BJ (cell line): ENCODE measurements at places on chromosomes 1 and 21. TPM values are rescaled to one million over a fixed set of nuclear protein-coding genes. Genes with fewer than 3 reads are reported as not detected.

DNA sequence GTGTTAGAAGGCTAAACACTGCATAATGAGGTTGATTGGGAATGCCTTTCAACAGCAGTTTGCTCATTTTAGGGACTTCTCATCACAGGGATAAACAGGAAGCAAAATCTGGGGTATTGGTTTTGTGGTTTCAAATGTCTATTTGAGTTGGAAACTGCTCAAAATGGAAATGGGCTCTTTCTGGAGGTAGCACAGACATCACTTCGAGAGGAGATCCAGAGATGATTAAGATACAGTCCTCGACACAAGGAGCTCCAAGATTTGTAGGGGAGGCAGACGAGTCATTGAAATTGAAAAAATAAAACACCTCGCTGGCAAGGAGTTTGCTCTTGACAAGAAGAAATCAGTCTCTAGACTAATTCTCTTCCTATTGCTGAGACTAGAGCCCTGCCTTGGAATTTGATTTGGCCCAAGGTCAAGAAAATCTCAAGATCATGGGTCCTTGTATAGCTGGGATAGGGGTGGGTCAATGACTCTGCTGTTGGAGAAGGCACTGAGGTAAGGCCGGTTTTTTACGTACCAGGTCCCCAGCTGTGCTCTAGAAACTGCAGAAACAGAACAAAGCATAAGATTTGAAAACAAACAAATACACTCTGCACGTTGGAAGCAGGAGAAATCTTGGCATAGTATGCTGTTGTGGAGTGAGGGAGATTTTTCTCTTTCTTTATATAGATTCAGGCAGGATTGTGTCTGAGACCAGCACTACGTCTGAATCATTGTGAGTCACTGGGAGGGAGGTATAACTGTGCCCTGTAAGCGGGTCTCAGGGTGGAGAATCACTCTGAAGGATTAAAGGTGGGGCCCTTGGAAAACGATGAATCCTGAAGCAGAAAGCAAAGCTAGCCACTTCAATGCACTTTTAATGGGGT is 17.7 kb upstream of the KLHDC8A start:
- peak; percentile 7 for DNase-seq

DNA sequence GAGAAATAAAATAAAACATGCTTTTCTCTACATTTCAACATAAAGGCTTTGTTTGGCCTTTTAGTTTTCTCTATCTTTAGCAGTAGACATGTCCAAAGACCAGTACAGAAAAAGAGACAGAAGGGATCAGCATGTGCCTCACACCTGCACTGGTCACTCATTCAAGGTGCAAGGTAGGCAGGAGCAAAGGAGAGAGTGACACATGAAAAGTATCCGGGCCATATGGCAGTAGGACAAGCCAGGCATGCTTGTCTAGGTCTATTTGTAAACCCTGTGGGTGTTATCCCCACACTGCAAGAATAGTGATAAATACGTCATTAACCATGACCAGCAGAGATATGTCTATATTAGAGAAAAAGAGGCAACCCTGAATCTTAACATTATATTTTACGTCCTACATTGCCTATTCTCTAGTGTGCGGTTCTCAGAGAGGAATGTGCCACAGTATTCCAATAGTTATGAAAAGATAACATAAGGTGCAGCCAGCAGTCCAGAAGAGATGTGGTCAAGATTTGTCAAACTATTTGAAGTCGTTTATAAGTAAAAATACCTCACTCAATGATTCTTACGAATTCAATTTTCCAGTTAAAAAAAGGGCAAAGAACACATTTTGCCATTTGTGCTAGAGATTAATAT is 32.1 kb downstream of the PRRX1 start:
- no peak for DNase-seq

GRCh38 chr1:162178432-162178831 is 108.9 kb downstream of the NOS1AP start:
- no peak for DNase-seq

- DNase-seq = no peak
Observed at GRCh38 chr21:31624181-31624580, 35.3 kb upstream of the SOD1 start.

GRCh38 chr1:232923739-232924386 is 26.5 kb upstream of the NTPCR start:
- DNase-seq = no peak

DNA sequence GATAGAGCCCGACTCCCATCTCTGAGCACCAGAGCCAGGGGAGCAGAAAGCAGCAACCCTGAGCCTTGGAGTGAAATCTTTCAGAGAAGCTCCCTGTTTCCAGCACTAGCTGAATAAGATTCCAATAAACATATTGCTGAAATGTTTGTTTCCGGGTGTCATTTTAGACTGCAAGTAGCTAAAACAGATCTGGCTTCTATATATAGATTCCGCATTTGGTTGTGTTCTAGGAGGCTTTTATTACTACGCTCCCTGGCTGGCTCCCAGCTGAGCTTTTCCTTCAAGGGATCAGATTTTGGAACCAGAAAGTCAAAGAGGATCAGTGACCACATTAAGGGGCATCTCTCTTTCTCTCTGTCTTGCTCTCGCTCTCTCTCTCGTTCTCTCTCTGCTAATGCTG is 88.2 kb downstream of the PAPPA2 start:
- DNase-seq = no peak

DNA sequence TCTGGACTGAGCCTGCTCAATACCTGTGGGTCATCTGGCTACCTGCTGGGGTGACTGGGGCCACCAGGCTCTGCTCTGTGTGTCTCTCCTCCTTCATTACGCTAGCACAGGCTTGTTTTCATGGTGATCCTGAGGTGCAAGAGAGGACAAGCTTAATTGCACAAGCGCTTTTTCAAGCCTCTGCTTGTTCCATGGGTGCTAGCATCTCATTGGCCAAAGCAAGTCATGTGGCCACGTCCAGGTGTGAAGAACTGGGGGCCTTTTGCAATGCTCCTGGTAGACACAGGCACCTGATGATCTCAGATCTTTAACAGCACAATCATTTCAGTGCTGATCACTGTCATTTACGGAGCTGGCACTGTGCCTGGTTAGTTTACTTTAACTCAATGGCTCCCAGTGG is 114.6 kb downstream of the KAZN start:
- no peak for DNase-seq

GRCh38 chr1:45929257-45929687 is 125.9 kb downstream of the MAST2 start:
- DNase-seq = peak; percentile 19

DNA sequence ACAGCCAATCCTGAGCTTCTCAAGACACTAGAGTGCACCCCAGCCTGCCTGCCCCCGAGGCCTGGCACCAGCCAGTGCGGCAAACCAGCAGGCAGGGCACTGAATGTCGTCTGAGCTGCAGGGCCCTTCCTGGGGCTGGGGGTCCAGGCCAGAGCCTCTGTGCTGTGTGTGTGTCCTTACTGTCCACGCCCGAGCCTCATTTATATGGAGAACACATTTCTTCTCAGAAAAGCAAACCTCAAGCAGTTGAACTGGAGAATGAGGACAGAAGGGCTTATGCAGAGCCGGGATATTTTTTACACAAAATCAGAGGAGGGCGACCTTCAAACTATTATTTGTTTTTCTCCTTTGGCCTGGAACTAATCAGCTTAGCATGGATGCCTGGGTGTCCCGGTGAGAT is 52.7 kb downstream of the POFUT2 start:
- no peak for DNase-seq

- DNase-seq = no peak
Observed at GRCh38 chr1:233295237-233295974, at the start of gene PCNX2. TSS of gene PCNX2 (minus strand) at chr1:233295725. CDS start at chr1:233295478, 247 bp downstream.

- no peak for DNase-seq
Observed at GRCh38 chr21:32578107-32578691, 7.1 kb downstream of the TCP10L start.

DNA sequence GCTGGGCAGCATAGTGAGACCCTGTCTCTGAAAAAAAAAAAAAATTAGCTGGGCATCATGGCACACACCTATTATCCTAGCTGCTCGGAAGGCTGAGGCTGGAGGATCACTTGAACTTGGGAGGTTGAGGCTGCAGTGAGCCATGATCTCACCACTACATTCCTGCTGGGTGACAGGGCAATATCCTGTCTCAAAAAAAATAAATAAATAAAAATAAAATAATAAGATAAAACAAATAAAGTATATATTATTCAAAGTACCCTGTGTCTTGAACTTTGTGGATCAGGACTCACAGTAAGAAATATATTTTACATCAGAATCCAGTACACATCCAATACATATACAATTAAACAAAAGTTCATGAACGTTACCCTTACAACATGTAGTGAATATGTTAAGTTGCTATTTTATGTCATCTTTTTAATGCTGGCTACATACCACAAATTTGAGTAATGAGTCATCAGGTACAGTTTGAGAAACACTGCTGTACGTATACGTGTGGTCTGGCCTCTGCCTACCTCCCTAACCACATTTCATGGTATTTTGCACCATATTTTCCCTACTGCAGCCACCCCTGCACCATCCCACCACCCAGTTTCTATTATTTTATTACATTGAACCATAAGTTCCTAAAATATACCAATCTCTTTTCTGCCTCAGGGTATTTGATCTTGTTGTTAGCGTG is 4.4 kb downstream of the NME7 start:
- peak; percentile 37 for DNase-seq

- DNase-seq = no peak
Observed at GRCh38 chr1:12397462-12398450, 167.9 kb downstream of the VPS13D start.

DNA sequence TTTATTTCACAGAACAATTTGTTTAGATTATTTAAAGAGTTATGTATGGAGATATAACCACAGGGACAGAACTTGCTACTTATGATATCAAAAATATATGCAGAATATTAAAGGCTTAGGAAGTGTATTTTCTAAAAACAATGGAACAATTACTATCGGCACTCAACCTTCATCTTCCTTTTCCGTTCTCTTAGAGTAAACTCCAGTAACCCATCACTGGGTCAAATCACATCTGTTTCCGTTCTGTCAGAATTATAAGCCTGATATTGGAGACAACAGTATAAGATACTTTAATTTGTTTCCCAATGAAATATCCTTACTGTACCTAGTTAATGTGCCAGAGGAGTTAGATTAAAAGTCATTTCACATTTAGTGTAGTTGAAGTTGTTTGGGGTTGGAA is 32.2 kb downstream of the DTL start:
- no peak for DNase-seq

DNA sequence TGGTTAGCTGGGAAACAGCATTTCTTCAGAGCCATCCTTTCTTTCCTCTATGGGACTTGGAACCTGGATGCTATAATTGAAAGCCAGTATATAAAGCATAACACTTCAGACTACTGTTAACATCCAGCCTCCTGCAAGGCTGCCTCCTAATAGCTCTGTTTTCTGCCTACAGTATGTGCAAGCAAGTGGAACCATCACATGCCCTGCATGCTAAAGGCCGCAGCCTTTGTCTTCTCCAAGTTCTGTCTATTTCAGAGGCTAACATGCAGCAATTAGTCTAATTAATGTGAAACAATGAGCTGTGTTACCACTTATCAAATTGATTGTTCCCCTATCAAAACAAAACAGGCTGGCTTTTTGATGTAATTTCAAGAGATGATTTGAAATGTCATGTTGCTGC is 82.7 kb upstream of the ESRRG start:
- DNase-seq = no peak

DNA sequence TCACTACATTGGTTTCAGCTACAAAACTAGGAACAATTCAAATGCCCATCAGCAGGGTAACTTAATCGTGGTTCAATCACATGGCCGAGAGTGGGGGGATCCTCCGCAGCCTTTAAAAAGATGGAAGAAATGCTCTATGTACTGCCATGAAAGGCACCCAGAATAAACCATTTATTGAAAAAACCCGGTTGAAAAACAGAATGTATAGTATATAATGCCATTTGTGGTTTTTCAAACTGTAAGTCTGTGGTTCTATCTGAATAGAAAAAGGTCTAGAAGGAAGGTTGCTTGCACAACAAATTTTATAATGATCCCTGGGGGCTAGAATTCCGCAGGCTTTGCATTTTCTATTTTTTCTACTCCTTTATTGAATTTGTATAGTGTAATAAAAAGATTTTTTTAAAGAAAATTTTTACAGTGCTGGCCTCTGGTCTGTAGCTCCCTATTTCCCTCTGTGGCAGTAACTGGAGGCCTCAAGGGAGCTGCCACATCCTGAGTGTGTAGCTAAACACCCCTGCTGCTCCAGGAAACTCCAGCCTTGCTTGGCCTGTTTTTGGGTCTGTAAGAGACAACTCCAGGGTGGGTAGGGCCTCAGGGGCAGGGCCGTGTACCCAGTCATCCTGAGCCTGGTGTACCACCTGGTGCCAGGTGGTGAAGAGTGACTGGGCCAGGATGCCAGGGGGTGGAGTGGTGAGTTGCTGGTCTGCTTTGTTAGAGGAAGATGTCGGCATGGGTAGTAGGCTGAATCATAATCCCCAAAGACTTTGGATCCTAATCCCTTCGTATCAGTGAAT is 51.5 kb upstream of the EPS8L3 start:
- no peak for DNase-seq

DNA sequence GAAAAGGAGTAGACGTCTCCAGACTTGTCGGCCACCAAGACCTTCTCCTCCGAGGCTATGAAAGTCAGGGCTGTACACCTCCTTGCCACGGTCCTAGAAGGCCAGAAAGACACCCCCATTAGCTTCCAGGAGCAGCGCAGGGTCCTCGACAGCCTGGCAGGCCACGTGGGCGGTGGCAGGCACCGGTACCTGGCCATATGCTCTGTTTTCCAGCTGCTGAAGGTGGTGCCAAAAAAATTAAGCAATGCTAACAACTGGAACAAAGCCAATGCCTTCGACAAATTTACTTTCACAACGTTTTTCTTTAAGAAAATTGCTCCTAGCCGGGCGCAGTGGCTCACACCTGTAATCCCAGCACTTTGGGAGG is 15.9 kb downstream of the WDR4 start:
- DNase-seq = no peak

DNA sequence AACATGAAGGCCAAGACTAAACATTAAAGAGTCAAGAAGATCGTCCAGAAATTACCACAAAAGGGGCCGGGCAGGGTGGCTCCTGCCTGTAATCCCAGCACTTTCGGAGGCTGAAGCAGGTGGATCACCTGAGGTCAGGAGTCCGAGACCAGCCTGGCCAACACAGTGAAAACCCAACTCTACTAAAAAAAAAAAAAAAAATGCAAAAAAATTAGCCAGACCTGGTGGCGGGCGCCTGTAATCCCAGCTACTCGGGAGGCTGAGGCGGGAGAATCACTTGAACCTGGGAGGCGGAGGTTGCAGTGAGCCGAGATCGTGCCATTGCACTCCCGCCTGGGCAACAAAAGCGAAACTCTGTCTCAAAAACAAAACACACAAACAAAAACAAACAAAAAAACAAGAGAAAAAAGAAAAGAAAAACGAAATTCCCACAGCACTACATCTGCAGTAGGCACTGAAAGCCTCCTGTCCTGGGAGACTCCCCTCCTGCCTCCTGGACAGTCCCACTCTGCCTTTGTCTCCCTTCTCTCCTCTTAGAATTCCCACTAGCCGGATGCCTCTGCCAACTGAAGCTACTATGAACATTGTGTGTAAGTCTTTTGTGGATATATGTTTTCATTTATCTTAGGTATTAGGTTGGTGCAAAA is 17.7 kb upstream of the RIPK4 start:
- no peak for DNase-seq

GRCh38 chr1:20322825-20323612 is 32.3 kb downstream of the VWA5B1 start:
- no peak for DNase-seq

SPRR2G gene
- polyA plus RNA-seq = not detected in 2 replicates

FCRL5 gene
- not detected in 2 replicates for polyA plus RNA-seq

HES4 gene
- 5.6 and 10.8 TPM in 2 replicates for polyA plus RNA-seq

SPOCD1 gene
- polyA plus RNA-seq = 92.8 and 169 TPM in 2 replicates

SELENBP1 gene
- polyA plus RNA-seq = 27.9 and 47.9 TPM in 2 replicates

NMNAT2 gene
- 1.4 and 2.1 TPM in 2 replicates for polyA plus RNA-seq
